ENCODE measurements at places on chromosomes 3 and 15.

DNA sequence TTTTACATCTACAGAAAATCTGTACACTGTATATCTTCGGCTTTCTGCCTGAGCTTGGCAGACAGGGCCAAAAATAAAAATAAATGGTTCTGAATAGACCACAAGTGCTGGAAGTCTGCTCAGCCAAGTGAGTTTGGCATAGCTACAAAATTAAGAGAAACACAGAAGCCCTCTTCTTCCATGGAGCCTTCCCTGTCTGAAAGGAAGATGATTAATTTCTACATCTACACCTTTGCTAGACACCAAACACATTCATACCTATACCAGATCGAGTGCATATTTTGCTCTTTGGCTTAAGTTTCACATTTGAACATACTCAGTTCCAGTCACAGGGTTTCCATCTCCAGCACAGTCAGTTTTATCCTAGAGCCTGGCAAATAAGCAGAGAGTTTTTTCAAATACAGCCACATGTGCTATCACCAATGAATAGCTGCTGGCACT is 224.6 kb downstream of the GREM1 start:
- DNase-seq: no peak

- DNase-seq: no peak
Observed at GRCh38 chr3:71587958-71588357, 4.4 kb upstream of the FOXP1 start.

GRCh38 chr3:109241459-109242186 is 74.7 kb downstream of the DPPA2 start:
- DNase-seq: no peak

GRCh38 chr3:79418855-79419621 is 348.8 kb downstream of the ROBO1 start:
- DNase-seq: no peak

DNA sequence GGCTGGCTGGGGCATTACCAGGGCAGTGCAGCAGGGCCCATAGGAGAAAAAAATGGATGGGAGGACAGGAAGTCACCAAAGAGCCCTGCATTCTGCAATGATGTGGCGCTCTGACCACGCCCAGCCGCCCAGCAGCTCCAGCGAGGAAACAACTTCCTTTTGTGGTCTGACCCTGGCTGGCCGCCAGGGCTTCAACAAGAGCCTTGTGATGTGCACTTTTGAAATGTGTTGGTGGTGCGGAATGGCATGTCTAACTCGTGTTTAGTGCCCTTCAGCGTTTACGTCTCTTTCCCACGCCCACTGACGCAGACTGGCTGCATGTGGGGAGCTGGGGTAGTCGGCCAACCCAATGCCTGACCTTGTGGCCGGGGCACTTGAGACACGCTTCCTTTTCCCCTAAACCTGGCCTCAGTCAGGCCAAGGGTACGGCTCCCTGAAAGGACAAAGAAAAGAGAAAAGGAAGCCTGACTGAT is 81.9 kb upstream of the CTNNB1 start:
- DNase-seq: peak; percentile 98

GRCh38 chr15:47862402-47862801 is 145.1 kb downstream of the SEMA6D start:
- no peak for DNase-seq

- DNase-seq: no peak
Observed at GRCh38 chr15:33980159-33980558, 11.9 kb downstream of the CHRM5 start.

DNA sequence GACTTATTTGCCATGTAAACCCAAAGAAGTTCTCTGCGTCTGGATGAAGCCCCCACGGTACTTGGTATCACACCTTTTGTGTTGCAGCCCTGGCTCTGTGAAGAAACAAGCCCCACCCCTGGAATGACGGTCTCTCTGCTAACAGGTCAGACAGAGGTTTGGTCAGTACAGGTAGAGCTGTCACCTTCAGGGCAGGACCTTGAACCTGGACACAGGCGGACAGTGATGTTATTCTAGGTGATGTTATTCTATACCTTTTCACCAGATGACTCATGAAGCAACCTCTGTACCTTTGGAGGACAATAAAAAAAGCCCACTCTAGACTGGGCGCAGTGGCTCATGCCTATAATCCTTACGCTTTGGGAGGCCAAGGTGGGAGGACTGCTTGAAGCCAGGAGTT is 11.0 kb upstream of the GMPPB start:
- no peak for DNase-seq

DNA sequence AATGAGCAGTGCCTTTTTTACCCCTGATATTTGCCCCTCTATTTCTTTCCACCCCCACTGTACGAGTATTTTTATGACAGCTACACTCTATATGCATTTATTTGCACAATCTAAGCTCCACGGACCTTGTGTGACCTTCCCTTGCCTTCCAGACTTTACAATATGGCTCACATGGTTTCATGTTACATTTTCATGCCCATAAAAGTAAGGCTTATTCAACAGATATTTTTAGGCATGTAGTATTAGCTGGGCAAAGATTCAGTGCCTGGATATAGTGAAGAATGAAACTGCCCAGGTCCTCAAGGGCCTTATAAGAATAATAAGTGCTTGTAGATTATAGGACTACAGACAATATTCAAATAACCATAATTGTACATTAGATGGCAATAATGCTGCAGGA is 481.9 kb upstream of the CNTN4 start:
- DNase-seq: no peak

GRCh38 chr3:157752554-157752953 is 249.3 kb upstream of the VEPH1 start:
- DNase-seq: no peak

DNA sequence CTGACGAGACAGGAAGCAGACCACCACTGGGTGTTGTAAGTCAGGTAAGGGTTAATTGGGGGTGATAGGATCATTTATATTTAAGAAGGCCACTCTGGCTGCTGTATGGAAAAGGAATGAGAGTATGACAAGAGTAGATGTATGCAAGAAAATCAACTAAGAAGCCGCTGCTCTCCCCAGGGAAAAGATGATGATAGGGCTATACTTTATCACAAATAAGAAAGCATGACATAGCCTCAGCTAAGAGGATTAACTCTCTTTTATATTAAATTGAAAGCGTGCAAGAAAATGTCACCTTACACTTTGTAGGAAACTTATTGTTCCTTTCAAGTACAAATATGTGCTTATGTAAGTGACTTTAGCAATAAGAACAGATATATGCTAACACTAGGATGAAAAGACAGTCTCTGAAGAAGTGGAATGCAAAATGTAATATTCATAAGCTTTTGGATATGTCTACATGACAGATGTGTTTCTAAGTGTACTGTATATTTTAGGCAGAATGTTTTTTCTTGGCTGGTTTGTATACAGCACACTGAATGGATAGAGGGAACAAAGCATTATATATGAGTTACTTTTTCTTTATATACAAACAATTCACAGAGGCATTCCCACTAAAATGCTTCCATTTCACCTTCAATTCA is 8.7 kb upstream of the NDUFB4 start:
- DNase-seq: no peak

DNA sequence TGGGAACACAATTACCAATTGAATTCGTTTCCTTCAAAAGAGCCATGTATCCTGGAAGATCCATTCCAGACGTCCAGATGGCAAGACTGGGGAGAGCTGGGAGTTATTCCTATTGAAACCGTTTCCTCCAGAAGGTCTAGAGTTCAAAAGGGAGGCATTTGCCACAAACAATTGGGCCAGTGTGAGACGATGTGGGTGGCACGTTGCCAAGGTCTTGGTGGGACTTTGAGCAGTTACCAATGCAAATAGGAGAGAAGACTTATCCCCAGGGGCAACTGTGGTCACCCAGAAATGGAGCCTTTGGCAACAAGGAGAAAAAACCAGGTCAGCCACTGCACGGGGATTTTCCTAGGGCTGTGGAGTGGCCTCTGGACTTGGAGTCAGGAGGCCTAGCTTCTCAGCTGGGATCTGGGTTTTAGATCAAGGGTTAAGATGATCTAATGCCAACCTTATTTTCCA is 29.6 kb upstream of the TLE3 start:
- no peak for DNase-seq

GRCh38 chr3:155449613-155450267 is 156.3 kb upstream of the STRIT1 start:
- DNase-seq: no peak

- peak; percentile 93 for DNase-seq
Observed at GRCh38 chr3:52983336-52983807, 62.5 kb downstream of the SFMBT1 start.

DNA sequence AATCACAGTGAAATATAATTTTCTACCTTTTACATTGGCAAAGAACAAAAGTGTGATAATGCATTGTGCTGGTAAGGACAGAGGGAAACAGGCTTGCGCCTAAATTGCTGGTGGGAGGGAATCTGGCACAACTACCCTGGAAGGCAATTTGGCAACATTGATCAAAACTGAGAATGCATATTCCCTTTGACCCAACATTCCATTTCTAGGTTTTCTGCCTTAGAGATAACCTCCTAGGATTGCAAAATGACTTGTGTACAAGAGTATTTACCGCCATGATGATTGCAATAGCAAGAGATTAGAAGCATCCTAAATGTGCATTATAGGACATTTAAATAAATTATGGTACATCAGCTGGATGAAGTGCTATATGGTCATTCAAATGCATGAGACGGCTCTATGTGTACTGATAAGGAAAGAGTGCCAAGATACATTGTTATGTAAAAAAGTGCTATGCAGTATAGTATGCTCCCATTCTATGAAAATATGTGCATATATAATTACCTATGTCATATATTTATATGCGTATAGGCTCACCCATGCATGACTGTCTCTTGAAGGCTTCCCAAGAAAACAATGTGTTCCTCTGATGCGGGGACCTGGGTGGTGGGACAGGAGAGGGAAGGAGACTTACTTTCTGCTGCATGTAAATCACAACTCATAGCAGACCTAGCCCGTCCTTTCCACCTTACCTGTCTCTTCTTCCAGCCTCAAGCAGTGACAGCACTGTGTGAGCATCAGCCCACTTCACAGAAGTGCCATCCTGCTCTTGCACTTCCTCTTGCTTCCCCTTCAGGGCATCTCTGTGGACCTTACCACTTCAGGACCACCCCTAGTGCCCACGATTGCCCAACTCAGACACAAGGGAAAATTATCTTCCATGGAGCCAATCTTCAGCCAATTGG is 249.9 kb upstream of the TLE3 start:
- no peak for DNase-seq

All from Kasumi-1 (cell line).